ENCODE measurements at places on chromosomes 12 and 14. TPM values are rescaled to one million over a fixed set of nuclear protein-coding genes. Genes with fewer than 3 reads are reported as not detected.
A peak's percentile ranks its signal among the peaks of the same experiment; 100 is the strongest.

Gene VRTN
- not detected for polyA plus RNA-seq

Gene FGF6
- polyA plus RNA-seq, result not detected

Gene SYNE2
- 160 TPM for polyA plus RNA-seq

- DNase-seq, result no peak
Measured at GRCh38 chr14:105067140-105067968, 2.1 kb upstream of the GPR132 start.

- no peak for DNase-seq
Measured at GRCh38 chr12:34108405-34108803, 86.1 kb downstream of the ALG10 start.

DNA sequence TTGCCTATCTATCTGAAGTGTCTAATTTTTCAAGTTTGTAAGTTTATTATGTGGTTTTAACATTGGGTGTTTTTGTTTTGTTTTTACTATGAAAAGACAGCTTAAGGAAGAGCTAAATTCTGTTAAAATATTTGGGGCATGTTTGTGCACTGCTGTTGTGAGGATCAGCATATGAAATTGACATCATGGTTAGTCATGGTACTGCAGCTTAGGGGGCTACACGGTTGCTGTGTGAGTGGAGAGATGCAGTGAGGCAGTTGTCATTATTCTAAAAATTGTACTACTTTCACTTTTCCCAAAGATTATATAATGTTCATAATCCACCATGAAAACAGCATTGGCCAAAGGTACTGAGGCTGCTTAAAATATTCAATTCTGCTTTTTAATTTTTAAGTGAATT, 49.0 kb downstream of the ZC3H14 start:
- DNase-seq, result no peak

DNA sequence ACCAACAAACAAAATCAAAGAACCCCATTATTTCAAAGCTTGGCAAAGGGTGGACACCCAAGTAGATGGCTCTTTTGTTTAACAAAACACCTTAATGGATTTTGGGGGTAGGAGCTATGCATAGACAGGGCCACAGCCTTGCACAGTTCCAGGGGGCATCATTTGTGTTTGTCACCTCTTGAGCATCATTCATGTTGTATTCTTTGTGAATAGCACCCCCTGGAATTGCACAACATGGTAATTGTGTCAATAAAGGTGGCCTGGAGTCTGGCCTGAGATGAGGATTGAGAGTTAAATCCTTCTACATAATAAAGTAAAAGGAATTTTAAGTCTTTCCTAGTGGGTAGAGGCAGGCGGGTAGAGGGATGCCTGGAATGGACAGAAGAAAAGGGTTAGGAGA, 3.3 kb upstream of the FRS2 start:
- DNase-seq, result no peak

- peak; percentile 24 for DNase-seq
Measured at GRCh38 chr14:73058922-73059673, 764 bp downstream of the RBM25 start.

- no peak for DNase-seq
Measured at GRCh38 chr12:3667485-3667884, 85.4 kb downstream of the CRACR2A start.

GRCh38 chr14:51859131-51859530, 1.3 kb upstream of the GNG2 start:
- no peak for DNase-seq

DNA sequence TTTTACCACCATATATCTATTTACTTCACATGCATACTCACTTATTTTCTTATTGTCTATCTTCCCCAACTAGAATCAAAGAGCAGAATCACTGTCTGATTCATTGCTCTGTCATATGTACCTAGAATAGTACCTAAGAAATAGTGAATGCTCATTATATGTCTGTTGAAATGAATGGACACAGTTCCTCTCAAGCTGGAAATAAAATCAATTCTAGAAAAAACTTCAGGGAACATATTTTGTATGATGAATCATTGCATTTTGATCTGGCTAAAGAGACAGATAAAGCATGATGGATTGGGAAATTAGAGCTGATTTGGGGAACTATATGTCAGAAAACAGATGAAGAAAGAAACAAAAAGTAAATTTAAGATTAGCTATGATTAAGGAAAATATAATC, 623.3 kb downstream of the C12orf50 start:
- DNase-seq, result no peak

DNA sequence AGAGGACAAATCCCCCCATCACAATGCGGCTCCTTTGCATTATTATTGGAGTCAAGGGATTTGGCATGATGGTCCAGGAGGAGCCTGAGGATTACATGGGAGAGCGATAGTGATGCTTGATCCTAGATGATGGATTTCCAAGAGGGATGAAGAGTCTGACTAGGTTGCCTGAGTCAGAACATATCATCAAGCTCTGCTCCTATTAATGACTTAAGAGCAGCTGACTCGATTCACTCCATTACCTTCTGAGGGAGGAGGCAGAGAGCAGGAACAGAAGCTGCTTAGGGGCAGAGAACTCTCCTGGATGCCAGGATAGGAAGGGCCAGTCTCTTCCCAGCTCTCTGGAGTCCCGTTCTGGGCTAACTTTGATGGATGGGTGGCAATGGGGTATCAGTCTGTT, 54.0 kb upstream of the CISTR start:
- DNase-seq, result no peak

Gene MAP1LC3B2
- 11.5 TPM for polyA plus RNA-seq

Gene DUSP16
- polyA plus RNA-seq, result 24.1 TPM

GRCh38 chr12:55932551-55932910, 1.6 kb downstream of the DGKA start:
- no peak for DNase-seq

GRCh38 chr14:51394384-51394783, 154.3 kb downstream of the TMX1 start:
- no peak for DNase-seq

Gene CLEC14A
- 18.3 TPM for polyA plus RNA-seq

Gene ST8SIA1
- polyA plus RNA-seq, result 5.9 TPM

Gene ARHGAP5
- polyA plus RNA-seq, result 106 TPM

Gene TMBIM4
- polyA plus RNA-seq, result 126 TPM

- no peak for DNase-seq
Measured at GRCh38 chr12:638953-639557, 24.2 kb downstream of the NINJ2 start.

DNA sequence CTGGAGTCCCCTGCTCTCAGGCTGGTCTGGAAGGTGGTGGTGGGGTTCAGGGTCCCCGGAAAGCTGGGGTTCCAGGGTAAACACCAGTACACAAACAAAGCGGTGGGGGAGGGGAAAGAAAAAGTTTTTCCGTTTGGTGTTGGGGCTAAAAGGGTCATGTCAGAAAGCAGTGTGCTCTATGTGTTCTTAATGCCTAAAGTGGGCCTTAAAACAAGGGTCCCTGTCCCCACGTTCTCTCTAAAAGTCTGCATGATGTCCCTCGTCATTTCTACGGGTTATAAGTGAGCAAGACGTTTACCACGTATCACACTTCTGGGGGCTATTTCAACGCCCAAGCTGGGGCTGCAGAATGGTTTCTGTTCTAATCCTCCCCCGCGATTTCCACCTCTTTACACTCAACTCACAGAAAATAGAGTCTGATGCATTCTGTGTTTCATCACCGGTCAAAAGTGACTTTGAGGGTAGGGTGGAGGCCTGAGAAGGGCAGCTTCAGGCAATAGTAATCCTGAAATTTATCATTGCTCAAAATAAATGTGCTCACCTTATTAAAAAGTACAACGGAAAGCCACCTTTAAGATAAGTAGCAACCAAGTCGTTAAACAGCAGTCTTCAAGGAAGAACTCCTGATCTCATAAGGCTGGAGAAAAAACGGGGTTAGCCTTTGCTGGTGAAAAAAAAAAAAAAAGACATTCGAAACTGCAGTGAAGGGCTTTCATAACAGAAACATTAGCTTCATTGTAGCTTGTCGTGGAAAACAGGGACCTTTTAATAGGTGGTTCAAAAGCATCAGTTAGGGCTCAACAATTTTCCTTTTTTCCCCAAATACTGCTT, 63.9 kb upstream of the PTGR2 start:
- DNase-seq, result no peak

GRCh38 chr14:34781242-34781641, 66.8 kb upstream of the CFL2 start:
- DNase-seq, result no peak

GRCh38 chr14:39268393-39268792, 34.7 kb downstream of the MIA2 start:
- no peak for DNase-seq

- no peak for DNase-seq
Measured at GRCh38 chr14:85516239-85517113, 13.5 kb upstream of the FLRT2 start.

GRCh38 chr14:19823765-19824164, 20.2 kb downstream of the OR4N2 start:
- no peak for DNase-seq

DNA sequence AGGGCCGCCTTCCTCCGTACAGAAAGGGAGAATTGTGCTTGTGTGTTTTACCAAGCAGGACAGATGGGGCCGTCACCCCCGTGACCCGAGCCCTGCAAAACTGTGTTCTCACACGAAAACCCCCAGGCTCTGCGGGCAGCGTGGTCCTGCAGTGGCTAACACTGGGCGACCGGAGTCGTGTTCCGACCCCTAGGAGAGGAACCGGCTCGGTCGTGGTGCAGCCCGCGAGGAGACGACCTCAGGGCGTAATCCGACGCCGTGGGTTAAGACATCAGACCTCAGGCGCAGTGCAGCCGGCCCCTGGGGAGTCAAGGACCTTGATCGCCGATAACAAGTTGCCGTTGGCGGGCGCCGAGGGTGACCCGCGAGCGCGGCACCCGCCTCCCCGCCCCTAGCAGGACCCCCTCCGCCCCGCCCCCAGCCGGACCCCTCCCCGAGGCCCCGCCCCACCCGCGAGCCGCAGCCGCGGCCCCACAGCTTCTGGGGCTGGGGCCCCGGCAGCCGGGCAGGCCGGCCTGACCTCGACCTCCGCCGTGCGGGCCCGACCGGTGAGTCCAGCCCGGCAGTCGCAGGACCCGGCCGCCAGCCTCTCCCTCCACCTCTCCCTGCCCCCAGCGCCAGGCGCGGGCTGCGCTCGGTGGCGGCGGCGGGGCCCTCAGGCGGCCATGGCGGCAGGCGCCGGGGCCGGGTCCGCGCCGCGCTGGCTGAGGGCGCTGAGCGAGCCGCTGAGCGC, at the start of gene CHPT1:
Gene CHPT1 (plus strand): TSS at position 444 of the 733 bp plus-strand sequence. CDS start 222 bp downstream, at position 666.
- peak; percentile 29 for DNase-seq

DNA sequence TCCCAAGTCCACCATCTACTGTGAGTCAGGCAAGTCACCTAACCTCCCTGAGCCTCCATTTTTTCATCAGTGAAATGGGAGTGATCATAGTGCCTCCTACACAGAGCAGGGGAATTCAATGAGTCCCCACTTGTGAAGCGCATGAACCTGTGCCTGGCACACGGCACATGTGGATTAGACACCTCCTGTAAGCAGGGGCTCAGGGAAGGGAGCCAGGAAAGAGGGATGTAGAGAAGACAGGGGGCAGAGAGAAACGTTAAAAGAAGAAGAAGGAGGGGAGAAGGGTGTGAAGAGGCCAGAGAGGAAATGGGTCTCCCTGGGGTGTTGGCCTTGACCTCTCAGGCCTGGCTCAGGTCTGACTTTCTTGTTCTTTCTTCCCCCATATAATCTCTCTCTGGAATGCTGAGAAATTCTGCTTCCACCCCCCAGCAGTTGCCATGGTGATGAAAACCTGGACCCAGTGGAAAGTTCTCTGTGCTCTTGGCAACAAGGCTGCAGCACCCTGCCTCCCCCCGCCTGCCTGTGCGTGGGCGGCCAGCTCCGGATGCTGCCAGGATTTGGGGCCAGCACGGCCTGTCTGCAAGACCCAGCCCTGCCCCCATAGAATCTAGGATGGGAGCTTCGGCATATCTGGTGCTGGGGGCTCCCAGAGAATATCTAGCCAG, 94.5 kb downstream of the CALM1 start:
- DNase-seq, result no peak

- DNase-seq, result no peak
Measured at GRCh38 chr14:32074887-32075572, 2.1 kb upstream of the ARHGAP5 start.

- no peak for DNase-seq
Measured at GRCh38 chr14:39107591-39107996, 4.6 kb upstream of the SEC23A start.

DNA sequence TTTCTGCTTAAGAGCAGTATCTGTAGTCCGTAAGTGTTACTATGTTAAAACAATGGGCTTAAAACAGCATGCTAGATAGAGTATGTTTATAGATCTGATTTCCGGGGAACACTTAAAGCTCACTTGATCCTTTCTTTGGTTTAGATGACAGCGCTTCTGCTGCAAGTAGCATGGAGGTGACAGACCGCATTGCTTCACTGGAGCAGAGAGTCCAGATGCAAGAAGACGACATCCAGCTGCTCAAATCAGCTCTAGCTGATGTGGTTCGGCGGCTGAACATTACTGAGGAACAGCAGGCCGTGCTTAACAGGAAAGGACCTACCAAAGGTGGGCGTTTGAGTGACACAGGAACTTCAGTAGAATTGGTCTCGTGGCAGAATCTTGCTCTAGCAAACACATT, 57.5 kb downstream of the EML1 start:
- DNase-seq, result peak; percentile 45

DNA sequence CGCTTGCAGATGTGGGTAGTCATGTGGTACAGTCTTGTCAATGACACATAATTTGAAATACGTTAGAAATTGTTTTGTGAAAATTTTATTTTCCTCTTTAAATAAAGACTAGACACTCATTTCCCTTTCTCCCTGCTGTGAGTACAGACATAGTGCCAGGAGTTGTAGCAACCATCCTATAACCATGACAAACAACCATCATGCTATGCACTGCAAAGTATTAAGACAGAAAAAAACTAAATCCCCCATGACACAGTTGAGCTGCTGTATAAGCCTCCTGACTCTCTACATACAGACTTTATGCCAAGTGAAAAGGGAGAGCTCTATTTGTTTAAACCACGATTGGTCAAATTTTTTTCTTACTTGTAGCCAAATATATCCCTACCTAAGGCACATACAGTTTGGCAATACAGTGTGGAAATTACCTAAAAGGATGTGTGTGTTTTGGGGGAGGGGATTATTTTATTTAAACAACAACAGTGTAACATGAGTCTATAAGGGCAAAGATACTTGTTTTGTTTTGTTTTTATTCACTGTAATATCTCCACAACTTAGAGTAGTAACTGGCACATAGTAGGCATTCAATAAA, 45.0 kb upstream of the KRR1 start:
- no peak for DNase-seq

DNA sequence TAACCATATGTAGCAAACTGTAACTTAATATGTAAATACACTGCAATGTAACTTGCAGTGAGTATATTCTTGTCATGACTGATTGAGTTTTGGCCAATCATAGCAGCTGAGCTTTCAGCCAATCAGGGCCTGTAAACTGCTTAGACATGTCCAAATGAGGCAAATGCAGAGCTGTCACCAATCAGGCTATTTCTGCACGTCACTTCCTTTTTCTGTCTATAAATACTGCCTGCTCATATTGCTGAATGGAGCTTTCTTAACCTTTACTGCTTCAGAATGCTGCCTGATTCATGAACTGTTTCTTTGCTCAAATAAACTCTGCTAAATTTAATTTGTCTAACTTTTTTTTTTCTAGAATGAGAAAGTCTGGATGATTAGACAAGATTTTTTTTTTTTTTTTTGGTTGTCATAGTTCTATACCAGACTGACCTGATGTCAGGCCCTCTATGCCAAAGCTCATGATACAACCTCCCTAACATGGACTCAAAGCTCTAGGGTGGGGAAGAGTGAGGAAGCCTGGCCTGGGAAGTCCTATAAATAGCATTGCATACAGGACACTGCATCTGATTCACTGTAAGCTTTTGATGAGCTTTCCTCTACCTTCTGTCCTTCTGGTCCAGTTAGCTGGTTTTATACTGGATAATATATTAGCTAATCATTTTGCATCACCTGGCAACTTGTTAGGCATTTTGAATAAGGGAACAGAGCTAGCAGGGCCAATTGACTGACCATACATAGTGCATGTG, 12.0 kb downstream of the MGP start:
- no peak for DNase-seq
